ENCODE measurements at places on chromosomes 3 and 15.

GRCh38 chr3:186971578-186971977 is 41.3 kb downstream of the ST6GAL1 start:
- no peak for DNase-seq

DNA sequence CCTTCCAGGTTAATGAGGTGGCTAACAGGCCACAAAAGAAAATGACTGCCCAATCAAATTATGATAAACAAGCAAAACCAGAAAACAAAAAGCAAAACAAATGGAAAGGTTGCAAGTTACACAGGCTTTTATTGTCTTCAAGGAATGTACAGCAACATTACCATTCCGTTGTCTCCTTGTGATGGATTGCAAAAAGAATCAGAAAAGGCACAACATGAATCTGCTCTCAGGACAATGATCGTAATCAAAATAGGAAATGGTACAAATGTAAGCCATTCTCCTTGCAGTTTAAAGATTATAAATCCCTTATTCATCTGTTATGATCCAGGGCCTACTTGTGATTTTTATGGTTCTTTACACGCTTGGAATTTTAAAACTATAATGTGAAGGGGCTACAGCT is 125.8 kb downstream of the ECT2 start:
- DNase-seq: no peak

DNA sequence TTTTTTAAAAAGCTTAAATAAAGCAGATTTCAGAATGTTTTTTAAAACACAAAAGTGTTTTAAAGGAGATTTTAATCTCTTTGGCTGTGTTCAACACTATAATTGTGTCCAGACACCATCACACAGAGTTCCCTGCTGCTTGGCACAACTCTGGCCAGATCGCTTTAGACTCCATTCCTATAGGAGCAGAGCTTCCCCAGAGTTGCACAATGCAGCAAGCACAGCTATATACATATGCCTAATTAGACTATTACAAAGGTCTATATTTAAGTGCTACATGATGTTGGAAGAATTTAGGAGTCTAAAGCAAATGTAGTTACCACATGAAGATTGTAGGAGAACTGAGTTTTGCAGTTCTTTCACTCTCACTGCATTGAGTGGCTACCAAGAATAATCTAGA is 11.2 kb downstream of the SLC9A9 start:
- DNase-seq: no peak

DNA sequence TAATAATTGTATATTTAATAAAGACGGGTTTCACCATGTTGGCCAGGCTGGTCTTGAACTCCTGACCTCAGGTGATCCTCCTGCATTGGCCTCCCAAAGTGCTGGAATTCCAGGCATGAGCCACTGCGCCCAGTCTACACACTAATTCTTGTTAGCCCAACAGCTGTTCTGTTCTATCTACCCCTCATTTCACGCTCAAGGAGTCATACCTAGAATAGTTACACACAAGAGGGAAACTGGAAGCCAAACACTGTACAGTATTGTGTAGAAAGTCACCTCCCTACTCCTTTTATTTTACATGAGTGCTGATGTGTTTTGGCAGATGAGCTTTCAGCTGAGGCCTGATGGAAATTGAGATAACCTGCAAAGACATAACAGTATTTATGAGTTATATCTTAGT is 13.4 kb upstream of the CTDSPL2 start:
- DNase-seq: no peak

DNA sequence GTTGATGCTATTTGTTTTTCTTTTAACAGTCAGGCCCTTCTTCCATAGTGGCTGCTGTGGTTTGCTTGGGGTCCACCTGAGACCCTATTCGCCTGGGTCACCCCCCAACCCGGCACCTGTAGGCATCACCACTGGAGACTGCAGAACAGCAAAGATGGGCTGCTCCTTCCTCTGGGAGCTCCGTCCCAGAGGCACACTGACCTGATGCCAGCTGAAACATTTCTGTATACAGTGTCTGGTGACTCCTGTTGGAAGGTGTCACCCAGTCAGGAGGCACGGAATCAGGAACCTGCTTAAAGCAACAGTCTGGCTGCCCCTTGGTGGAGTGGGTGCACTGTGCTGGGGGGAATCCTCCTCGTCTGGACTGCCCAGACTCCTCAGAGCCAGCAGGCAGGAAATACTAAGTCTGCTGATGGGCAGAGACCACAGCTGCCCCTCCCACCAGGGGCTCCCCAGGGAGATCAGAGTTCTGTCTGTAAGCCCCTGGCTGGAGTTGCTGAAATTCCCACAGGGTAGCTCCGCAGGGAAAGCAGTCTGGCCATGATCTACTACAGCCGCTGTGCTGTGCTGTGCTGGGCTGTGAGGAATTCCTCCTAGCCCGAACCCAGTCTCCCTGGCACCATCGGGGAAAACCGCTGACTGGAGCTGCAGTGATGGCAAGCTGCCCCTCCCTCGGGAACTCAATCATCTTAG is 248.2 kb downstream of the TBC1D5 start:
- no peak for DNase-seq

DNA sequence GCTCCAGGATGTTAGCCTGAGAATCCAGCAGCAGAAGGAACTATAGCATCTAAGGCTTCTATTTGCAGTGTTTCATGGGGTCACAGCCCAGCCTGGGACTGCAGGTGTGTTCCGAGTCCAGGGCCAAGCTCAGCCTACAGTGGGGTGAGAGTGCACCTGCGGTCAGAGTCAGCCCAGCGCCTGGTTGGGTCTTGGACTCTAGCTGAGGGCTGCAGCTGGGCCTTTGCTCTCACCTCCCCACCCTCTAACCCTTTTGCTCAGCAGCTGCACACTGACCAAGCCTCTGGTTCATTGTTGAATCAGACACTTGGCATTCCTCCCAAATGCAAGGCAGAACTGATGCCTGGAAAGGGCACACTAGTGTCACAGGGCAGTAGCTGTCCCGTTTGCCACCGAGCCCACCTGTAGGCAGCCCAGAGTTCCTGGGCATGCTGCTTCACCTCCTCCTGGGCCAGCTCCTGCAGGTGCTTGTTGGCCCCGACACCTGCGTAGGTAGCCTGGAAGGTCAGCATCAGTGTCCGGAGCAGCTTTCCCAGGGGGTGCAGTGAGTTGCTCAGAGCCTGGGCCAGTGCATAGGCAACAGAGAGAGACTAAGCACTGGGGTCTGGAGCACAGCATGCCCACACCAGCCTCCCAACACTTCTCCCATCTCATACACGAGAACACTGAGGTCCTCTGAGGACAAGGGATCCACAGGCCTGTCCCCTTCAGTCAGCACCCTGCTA is 17.5 kb downstream of the ALS2CL start:
- no peak for DNase-seq

DNA sequence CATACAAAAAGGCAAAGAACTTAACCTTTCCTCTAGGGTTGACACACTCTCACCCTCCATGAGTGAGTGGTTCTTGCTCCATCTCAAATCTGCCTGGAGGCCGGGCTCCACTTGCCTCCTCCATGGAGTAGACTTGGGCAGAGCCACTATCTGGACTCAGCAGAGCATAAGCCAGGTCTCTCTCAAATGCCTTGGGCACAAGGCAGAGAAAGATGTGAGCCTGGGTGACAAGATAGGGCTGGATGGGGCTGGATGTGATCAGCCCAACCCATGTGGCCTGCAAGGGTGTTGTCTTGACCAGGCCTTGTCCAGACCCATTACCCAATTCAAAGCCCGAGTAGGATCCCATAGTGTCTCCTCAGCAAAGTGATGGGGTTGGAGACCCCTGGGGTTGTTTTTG is 4.2 kb upstream of the RPL29 start:
- DNase-seq: no peak

GRCh38 chr15:33494306-33494705 is 183.5 kb downstream of the RYR3 start:
- DNase-seq: no peak

DNA sequence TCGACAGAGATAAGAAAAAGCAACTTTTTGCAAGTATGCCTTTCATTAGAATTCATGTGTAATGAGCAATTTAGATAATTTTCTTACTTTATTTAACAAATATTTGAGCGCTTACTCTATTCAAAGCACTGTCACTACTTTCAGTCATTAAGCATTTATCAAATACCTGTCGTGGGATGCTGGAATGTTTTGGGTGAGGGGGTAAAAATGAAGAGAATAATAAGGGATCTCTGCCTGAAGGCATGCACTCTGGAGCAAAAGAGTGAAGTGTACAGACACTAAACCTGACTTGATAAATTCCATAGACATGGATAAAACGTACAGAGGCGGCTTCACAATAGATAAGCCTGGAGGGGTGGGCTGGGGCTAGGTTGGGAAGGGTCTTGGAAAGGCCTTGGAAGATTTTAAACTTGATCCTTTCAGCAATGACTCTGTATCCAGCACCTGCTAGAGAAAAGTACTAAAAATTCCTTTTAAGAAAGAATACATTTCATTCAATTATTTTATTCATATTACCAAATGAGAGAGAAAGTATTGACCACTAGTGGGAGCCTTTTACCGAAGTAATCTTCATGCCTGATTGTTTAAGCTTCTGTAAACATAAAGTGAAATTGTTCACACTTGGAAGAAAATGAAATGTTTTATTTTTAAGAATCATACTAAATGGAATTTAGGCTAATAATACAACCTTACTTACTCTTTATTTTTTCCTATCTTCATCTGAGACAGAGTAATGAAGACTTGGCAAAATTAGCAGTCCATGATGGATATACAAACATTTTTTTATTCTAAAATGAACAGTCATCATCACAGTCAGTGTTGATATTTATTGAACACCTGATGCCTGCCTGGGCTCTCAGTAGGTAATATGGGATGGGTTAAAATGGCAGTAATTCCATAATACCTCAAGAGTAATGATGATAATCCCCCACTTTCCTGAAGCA is 113.2 kb downstream of the PPP2R3A start:
- DNase-seq: peak; percentile 6

DNA sequence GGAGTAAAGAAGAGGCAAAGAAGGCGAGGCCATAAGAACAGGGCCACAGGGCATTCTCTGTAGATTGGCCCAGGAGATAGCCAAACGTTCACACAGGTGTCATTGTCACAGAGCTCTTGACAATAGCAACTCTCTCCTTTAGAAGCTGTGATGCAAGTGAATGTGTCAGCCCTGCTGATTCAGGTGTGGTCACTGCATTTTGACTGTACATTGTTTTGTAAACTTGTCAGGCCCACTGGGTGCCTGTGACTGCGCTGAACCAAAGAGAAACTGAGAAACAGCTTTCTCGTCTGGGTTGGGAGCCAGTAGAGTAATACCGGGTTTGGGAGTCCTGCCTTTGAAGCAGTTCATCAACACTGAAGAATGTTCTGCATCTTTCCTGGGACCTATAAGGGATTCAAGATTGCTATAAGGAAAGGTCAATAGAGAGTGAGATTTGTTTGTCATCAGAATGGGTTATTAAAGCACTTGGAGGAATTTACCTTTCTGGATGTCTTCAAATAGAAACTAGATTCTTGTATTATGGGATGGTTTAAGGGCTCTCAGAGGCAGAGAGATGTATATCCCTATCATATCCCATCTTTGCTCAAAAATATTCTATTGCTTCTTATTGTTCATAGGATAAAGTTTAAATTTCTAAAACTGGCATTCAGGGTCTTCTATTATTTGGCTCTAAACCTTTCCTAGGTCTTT is 45.4 kb downstream of the TMEM45A start:
- no peak for DNase-seq

DNA sequence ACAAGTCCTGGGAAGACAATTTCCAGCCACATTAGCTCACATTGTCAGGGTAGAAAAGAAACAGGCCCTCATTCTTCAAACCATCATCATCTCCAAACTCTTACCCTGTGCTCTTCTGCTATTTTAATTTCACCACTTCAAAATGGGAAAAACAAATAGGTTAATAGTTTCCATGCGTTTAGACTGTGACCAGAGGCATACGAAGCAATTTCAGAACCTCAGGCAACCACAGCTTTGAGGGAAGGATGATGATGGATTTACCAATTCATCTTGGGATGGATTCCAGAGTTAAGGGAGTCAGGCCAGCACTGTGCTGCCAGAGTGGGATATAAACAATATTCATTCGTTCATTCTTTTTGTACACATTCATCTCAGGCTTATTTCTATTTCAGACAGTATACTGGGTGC is 307.8 kb upstream of the TPRG1 start:
- DNase-seq: no peak

- DNase-seq: no peak
Observed at GRCh38 chr3:72042397-72043203, 257.7 kb upstream of the PROK2 start.

DNA sequence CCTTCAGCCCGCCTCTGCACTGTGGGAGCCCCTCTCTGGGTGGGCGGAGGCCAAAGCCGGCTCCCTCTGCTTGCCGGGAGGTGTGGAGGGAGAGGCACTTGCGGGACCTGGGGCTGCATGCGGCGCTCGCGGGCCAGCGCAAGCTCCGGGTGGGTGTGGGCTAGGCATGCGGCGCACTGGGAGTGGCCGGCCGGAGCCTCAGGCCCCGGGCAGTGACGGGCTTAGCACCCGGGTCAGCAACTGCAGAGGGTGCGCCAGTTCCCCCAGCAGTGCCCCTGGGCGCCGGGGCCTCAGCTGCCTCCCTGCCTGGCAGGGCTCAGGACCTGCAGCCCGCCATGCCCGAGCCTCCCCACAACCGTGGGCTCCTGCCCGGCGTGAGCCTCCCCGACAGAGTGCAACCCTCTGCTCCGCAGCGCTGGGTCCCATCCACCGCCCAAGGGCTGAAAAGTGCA is 98.9 kb upstream of the POU1F1 start:
- no peak for DNase-seq

- no peak for DNase-seq
Observed at GRCh38 chr3:39515681-39516441, 48.4 kb downstream of the MOBP start.

DNA sequence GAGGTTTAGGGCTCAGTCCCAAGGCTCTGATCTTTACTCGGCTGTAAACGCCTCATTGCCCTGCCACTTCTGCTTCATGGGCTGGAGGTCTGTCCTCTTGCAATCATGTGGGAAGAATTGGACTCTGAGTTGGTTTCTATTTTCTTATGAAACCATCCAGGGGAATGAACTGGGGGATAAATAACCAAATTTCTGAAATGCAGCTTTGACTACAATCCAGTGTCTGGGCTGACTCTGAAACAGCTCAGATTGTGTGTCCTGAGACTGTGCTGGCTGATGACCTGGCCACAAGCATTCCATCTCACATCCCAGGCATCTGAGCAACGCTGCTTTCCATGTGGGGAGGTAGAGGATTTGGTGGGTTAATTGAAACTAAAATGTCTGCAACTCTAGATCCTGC is 71.0 kb upstream of the GALNT15 start:
- no peak for DNase-seq

Measured in germinal center (tissue), 1 donor.